ENCODE measurements at places on chromosomes 4 and X.

DNA sequence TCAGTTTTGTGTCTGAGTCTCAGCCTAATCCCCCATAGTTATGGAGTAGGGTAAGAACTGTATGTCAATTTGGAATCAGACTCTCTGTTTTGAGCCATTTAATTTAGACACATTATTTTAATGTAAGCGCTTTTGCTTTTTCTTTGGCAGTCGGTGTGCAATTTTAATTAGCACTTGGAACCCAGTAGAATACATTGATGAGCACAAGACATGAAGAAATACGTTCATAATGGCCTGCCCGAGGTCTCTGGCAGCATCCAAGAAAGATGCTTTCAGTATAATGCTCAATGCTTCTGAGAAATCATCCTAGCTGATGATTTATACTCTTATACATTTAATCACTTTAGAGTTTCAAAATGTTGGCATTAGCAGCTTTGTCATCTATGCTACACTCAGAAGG lies 8.9 kb upstream of the TAPT1 start:
- DNase-seq, result no peak

DNA sequence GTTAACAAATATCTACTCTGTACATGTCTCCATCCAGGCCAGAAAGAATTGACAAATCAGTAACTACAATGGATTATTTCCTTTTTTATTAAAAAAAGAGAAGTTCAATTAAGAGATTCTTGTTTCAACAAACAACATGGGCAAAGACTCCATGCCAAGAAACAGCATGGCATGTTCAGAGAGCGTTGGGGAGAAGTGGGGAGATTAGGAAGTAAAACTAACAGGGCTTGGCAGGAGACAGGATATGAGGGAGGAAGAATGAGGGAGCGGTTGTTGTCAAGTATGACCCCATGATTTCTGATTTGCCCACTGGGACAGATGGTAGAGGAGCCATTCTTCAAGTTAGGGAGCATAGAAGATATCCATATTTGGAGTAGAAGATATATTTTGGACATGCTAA lies 128.4 kb downstream of the RNF150 start:
- no peak for DNase-seq

- no peak for DNase-seq
These were observed 20.8 kb upstream of the SEL1L3 start for GRCh38 chr4:25883565-25883964.

DNA sequence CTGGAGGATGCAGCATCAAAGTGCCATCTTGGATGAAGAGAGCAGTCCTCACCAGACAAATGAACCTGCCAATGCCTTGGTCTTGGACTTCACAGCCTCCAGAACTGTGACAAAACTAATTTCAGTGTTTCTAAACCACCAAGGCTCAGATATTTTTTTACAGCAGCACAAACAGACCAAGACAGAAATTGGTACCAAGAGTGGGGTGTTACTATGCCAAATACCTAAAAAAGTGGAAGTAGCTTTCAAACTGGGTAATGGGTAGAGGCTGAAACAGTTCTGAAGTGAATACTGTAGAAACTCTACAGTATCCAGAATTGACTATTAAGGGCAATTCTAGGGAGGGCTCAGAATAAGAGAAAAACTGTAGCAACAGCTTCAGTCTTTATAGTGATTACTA lies 170.8 kb downstream of the STK32B start:
- no peak for DNase-seq

DNA sequence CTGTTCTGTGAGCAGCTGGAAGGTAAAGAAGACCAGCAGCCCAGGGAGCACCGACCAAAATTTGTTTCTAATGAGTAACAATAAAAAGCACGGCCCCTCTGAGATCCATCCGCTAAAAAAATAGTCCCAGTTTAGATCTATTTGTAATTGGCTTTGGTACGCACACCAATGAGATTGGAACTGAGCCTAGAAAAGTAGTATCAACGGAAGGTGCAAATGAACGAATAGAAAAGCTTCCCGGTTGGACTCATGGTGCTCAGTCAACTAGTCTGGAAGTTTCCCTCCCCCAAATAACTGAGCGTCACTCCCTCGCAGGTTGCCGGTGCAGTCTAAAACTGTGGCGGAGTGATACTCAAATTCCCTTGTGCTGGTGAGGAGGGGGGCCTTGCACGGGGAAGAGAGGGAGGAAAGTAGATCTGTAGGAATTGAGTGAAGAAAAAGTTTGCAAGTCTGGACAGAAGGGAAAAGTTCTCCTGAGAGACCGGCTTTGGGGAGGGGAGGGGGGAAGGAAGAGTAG lies at the start of gene COL4A5:
Gene COL4A5, plus strand, starts transcription at position 413 of the 517 bp plus-strand sequence. CDS start 288 bp downstream, outside the sequence.
- no peak for DNase-seq

- no peak for DNase-seq
These were observed 28.1 kb upstream of the RASGEF1B start for GRCh38 chr4:81499840-81500239.

GRCh38 chr4:143358419-143358818 lies 21.7 kb downstream of the GAB1 start:
- DNase-seq, result no peak

- peak; percentile 35 for DNase-seq
These were observed 88.0 kb downstream of the FNIP2 start for GRCh38 chr4:158856852-158857251.

GRCh38 chr4:101125045-101125942 lies 222.0 kb downstream of the PPP3CA start:
- no peak for DNase-seq

- DNase-seq, result no peak
These were observed 54.1 kb downstream of the HOPX start for GRCh38 chr4:56626963-56627362.

GRCh38 chr4:174154215-174154854 lies 129.1 kb downstream of the FBXO8 start:
- no peak for DNase-seq

- peak; percentile 25 for DNase-seq
These were observed 3.4 kb upstream of the CYBB start for GRCh38 chrX:37776283-37776986.

- DNase-seq, result no peak
These were observed 219.2 kb downstream of the MAML3 start for GRCh38 chr4:139934708-139935195.

DNA sequence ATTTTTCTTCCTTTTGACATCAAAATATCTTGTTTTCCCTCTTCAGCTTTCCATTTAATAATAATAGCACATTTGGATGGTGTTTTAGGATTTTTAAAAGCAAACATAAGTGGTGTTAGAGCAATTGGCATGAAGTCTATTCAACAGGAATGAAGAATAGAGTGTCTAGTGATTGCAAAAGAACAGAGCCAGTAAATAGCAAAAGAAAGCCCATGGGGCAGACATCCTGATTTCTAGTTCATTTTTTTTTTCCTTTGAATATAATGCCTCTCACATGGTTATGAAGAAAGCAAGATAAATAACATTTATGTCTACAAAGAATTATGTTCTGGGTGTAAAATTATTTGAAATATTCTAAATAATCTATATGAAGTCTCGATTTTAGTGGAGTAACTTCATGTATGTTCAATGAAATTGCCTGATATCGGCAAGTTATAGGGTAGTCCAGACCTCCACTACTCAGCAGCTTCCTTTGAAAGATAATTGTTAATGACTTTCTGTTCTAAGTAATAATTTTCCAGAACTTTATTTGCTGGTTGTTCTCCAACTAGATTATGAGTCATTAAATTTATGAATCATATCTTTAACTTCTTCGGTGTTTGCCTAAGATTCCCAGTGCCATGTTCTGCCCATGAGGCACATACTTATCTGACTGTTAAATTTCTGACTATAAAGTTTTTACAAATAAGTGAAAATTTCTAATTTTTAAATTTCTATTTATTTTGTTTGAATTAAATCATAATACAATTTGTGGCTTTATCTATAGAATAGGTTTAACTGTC lies 587.9 kb downstream of the TLL1 start:
- no peak for DNase-seq

DNA sequence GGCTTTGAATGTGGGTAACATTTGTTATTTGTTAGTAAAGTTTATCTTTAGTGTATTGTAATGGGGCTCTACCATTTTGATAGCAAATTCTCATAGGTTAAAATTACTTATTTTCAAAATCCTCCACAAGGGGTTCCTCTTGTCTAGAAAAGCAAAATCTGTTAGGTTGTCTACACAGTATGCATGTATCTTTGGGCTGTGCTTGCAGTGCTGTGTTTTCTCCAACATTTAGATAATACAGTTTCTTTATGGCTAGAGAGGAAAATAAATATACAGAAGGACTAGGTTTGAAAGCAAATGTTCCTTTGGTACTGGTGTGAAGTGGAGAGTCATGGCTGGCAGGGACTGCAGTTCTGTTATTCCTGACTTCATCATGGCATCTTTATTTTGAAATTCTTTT lies 40.3 kb downstream of the POLR2B start:
- DNase-seq, result no peak

- peak; percentile 41 for DNase-seq
These were observed 468 bp downstream of the ZMYM3 start for GRCh38 chrX:71253253-71254091.

DNA sequence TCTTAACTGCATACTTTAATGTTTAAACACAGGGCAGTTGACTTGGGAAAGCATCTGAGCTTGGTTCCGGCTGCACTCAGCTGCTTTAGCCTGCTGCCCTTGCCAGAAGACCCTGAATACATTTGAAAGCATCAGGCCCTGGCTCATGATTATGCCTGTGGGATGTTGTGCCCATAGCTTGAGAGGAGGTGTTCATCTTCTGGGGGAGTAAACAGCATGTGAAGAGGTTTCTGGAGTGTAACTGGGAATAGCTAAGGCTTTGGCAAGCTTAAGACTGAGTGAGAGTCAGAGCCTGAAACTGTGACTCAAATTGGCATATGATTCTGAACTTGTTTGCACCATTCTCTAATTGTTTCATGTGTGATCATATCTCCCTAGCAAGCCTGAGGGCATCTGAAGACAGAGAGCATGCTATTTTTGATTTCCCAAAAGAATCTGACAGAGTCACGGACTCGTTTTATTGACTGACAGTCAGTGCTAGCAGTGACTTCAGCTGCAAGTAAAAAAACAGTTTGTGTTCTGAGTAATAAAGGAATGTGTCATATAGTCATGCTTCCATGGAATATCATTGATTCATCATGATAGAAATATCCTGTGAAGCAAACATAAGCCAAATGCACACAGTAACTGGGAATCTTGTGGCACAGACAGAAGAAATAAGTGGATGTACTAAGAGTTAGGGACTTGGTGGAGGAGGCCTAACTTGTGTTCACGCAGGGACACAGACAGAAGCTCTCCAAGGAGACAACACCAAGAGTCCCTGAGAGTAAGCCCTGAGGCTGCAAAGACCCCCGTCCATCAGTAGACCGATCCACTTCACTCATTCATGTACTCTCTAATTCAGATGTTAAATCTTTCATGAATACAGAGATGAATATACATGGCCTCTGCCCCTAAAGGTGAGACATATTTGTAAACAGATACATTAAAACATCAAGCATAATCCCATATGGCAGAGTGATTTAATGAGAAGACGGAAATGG lies 100.7 kb downstream of the SYNPO2 start:
- DNase-seq, result peak; percentile 11

- no peak for DNase-seq
These were observed 237.5 kb downstream of the COL25A1 start for GRCh38 chr4:109065006-109065405.

- DNase-seq, result no peak
These were observed 19.2 kb downstream of the ETDC start for GRCh38 chrX:135328421-135329005.

- no peak for DNase-seq
These were observed 42.9 kb downstream of the PTTG2 start for GRCh38 chr4:38003102-38003501.

GRCh38 chrX:3820167-3820566 lies 106.7 kb upstream of the PRKX start:
- no peak for DNase-seq

DNA sequence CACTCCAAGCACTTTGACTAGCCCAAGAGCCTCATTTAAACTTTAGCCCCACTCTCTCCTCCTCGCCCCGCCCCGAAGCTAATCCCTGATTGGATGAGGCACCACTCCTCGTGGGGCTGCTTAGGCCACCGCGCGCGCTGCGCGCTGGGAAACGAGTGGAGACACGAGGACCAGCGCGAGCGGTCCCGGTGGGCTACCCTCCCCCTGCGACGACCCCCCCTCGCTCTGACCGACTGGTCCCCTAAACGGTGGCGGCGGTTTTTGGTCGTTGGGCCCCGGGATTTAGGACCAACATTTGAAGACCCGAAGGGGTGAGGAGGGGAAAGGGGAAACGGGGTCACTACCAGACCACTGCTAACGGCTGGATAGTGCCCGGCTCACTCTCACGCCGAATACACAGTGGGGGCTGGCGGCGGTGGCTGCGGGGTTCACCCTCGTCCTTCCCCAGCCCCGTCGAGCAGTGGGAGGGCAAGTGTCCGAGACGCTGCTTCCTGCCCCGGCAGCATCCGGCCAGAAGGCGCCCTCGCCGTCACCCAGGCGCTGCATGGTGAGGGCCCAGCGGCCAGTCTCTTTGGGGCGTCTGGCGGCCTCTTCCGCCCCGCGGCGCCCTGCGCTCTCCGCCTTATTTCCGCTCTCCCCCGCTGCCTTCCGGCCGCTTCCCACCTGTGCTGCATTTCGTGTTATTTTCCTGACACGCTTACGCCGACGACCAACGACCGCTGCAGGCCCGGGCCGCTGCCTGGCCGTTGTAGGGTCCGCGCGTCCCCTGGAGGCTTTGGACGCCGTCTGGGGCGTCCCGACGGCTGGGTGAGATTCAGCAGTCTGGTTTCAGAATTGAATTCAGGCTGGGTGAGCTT lies at the start of gene RBM46:
Gene RBM46, plus strand, starts transcription at position 147 of the 857 bp plus-strand sequence. CDS start 15,481 bp downstream, outside the sequence.
- no peak for DNase-seq

GRCh38 chrX:108349210-108349609 lies 89.0 kb downstream of the COL4A6 start:
- no peak for DNase-seq

DNA sequence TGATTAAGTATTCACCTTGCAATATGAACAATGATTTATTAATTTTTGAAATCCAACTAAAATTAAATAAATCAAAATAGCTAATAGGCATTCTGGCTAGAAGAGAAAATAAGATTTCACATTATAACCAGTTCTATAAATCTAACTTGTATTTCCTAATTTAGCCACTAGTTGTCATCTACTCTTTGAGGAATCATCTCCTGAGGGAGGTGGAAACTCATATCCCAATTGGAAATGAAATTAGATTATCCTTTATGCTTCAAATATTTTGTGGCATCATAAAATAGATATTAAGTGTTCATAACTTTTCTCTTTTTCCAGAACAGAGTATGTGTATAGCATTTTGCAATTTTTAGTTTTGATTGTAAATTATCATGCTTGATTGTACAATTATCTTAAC lies 558.5 kb upstream of the DIAPH2 start:
- no peak for DNase-seq

DNA sequence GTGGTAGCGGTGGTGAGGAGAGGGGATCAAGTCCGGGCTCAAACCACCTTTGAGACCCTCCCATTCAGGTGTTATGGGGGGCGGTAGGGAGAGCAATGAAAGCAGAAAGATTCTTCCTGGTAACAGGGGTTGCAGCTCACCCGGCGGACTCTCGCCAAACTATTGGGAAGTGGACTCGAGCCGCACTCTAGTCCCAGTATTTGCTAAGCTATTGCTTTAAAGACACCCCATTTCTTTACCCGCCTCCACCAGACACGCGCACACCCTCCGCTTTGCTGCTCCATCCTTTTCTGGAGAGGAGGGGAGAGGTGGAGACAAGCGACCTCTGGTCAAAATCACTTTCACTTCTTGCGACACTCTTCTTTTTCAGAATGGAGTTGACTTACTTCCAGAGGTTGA lies 625 bp upstream of the GABRA4 start:
- no peak for DNase-seq

GRCh38 chr4:45043911-45044310 lies 317.6 kb upstream of the GNPDA2 start:
- DNase-seq, result no peak

- DNase-seq, result no peak
These were observed 3.9 kb downstream of the L1CAM start for GRCh38 chrX:153882086-153882498.

Measured in activated CD4-positive, alpha-beta T cell treated with anti-CD3 and anti-CD28 coated beads, Interleukin-2, amount 50 U/mL, for 16 hours (primary cell).